ENCODE measurements at places on chromosomes 16 and 17. TPM values are rescaled to one million over a fixed set of nuclear protein-coding genes. Genes with fewer than 3 reads are reported as not detected.

KRTAP16-1 gene
- not detected for polyA plus RNA-seq

KRT33B gene
- not detected for polyA plus RNA-seq

TBC1D3L gene
- not detected for polyA plus RNA-seq

FBXW10 gene
- polyA plus RNA-seq, result 0.28 TPM

MTMR4 gene
- 37.6 TPM for polyA plus RNA-seq

NKD1 gene
- polyA plus RNA-seq, result 0.17 TPM

MMP15 gene
- polyA plus RNA-seq, result 4.4 TPM

MAF gene
- polyA plus RNA-seq, result 3.4 TPM

DBF4B gene
- polyA plus RNA-seq, result 1.3 TPM

NOS2 gene
- polyA plus RNA-seq, result not detected

KRTAP4-4 gene
- not detected for polyA plus RNA-seq

TP53TG3C gene
- not detected for polyA plus RNA-seq

DPEP3 gene
- polyA plus RNA-seq, result not detected

SECTM1 gene
- not detected for polyA plus RNA-seq

SLC4A1 gene
- not detected for polyA plus RNA-seq

FDXR gene
- 0.25 TPM for polyA plus RNA-seq

SP6 gene
- not detected for polyA plus RNA-seq

CLDN9 gene
- polyA plus RNA-seq, result not detected

TOX3 gene
- polyA plus RNA-seq, result 11.7 TPM

All from Purkinje cell (primary cell).